Right cardiac atrium (tissue), 5 donors: ENCODE measurements at places on chromosomes 13 and 19.
A peak's percentile ranks its signal among the peaks of the same experiment; 100 is the strongest.

- DNase-seq, result no peak
Observed at GRCh38 chr19:1343041-1343440, 40.7 kb upstream of the NDUFS7 start.

DNA sequence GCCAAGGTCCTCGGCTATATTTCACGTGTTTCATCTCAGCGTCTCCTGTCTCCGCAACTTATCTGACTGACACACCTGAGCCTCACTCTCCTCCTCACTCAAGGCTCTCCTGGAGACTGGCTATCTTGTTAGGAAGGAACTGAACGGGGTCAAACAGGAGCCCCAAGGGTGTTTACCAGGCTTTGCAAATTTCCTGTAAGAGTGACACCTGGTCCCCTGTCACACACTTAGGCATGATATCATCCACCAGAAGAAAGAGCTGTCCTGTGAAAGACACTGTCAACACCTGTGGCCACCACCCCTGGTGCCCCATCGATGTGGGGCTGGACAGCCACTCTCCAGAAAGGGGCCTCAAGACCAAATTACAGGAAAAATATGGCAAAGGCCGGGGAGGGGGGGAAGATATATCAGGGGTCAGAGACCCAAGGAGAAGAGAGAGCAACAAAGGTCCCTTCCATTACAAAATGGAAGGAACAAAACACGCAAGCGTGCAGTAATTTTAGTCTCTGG is 2.9 kb downstream of the CD70 start:
- DNase-seq, result no peak

DNA sequence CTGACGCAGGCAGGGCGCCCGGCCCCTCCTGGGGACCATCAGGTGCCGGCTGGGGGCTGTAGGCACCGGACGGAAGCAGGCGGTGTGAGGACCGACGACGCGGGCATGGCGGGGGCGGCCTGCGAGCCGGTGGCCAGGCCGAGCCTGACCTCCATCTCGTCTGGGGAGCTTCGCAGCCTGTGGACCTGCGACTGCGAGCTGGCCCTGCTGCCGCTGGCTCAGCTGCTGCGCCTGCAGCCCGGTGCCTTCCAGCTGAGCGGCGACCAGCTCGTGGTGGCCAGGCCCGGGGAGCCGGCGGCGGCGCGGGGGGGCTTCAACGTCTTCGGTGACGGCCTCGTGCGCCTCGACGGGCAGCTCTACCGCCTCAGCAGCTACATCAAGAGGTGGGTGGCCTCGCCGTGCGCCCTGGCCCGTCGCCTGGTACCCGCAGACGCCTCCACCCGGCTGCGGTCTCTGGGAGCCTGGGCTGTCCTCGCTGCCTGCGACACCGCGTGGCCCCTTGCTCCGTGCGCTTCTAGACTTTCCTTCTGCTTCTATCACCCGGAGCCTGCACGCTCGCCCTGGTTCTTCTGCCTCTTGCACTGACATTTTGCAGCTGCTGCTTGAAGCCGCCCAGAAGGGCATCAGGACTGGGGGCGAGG is 460 bp downstream of the MEDAG start:
- peak; percentile 70 for DNase-seq

DNA sequence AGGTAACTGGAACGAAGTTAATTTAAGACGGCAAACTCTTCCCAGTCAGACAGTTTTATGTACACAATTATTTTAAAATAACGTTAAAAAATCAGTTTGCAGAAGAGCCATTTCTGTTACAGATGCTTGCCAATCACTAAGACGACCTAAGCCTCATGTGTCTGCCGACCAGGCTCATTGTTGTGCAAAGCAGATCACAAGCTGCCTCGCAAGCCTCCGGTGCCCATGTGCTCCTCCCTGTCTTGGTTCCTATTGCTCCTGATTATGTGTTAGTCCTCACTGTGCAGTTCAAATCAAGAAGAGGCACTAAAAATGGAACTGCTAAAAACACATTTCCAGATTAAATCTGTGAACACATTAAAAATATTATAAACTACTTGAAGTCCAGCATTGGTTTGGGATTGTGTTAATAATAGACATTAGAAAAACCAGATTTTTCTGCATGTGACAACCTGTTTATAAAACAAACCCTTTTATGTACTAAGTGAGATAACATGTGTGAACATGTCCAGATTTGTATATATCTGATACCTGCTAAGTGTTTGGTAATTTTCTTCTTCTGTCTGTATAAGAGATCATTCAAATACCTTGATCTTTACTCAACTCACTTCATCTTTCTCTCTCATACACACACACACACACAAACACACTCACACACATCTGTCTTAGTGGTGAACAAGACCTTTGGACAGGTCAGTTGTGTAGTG is 81.9 kb upstream of the SLC15A1 start:
- DNase-seq, result no peak

GRCh38 chr13:84607261-84608013 is 725.2 kb upstream of the SLITRK1 start:
- DNase-seq, result peak; percentile 46

- DNase-seq, result no peak
Observed at GRCh38 chr19:49255674-49256073, 69.3 kb downstream of the SLC6A16 start.

DNA sequence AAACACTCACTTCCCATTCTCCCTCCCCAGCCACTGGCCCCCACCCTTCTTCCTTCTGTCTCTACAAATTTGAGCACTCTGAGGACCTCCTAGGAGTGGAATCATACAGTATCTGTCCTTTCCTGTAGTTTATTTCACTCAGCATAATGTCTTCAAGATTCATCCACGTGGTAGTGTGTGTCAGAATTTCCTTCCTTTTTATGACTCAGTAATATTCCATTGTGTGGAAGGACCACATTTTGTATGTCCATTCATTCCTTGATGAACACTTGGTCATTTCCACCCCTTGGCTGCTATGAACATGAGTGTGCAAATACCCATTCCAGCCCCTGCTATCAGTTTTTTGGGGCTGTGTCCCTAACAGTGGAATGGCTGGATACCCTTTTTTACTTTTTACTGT is 9.8 kb downstream of the KLF2 start:
- no peak for DNase-seq

DNA sequence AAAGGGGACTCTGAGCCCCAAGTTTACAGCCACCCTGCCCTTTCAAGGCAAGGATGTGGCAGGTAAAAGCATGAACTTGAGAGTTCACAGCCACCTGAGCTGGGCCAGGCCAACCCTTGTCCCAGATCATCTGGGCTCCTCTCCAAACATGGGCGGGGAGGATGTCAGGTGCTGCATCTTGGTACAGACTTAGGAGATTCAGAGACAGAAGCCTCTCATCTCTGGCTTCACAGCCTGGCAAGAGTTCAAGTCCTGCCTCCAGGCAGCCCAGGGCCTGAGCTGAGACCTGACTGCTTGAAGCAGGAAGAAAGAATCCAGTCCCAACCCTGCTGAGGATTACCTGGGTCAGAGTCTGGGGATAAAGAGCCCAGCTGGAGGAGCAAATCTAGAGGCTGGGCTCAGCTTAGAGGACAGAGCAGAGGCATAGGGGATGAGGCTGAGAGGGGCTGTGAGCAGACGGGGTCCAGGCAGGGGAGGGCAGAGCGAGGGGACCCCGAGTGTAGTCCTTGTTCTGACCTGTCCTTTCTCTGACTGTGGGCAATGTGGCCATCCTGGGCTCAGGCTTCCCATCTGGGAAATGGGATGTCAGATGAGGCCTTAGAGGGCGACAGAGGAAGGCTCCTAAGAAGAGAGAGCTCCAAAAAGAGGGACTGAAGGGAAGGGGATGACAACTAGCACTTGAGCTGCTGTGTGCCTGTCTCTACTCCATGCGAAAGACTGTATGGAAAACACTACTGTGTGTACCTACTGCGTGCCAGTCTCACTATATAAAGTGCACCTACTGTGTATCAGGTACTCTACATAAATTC is 6.6 kb upstream of the OR10H5 start:
- peak; percentile 67 for DNase-seq

DNA sequence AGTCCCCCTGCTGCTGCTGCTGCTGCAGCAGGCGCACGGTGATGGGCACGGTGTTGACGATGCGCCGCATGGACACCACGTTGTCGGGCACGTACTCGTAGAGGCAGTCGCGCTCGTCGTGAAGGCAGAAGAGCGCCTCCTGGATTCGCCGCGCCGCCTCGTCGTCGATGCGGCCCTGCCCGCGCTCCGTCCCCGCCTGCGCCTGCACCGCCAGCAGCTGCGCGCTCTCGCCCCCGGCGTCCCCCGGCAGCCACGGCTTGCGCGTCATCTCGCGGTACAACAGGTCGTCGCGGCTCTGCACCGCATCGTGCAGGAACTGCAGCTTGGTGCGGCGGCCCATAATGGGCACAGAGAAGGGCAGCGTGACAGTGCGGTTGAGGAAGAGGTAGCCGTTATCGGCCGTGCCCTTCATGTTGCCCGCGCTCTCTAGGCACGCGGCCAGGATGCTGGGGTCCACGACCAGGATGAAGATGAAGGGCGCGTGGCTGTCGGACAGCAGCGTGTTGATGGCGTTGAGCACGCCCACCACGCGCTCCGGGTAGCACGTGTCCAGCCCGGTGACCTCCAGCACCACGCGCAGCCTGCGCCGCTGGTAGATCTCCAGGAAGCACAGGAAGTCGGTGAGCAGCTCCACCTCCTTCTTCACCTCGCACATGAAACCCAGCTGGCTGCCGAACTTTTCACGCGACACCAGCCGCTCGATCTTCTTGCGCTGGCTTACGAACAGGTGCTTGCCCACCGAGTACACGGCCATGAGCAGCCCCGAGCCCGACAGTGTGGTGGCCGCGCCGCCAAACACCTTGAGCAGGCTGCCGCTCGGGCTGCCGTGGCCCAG is 8.1 kb downstream of the NKPD1 start:
- DNase-seq, result peak; percentile 80

- DNase-seq, result peak; percentile 45
Observed at GRCh38 chr19:18849838-18850400, 18.2 kb downstream of the UPF1 start.

DNA sequence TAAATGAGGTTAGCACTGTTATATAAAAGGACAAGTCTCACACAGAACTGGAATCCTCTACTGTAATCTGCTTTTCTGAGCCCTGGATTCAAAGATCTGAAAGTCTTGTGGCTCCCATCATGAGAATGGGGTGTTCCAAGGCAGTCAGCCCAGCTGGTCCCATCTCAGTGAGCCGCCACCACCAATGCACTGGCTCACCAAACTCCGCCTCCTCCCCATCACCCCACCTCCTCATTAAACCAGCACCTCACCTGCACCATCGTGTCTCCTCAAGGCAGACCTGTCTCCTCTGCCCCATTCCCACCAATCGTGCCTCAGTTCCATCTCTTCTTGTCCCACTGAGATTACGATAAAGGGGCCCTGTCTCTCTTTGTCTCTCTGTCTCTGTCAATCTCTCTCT is 166.7 kb downstream of the USP12 start:
- DNase-seq, result no peak

GRCh38 chr13:79937771-79938216 is 403.1 kb downstream of the SPRY2 start:
- no peak for DNase-seq
